Airway epithelial cell (primary cell): ENCODE measurements at places on chromosomes 1 and 21. TPM values are rescaled to one million over a fixed set of nuclear protein-coding genes. Genes with fewer than 3 reads are reported as not detected.

PKLR gene
- 0.28 TPM in 1 of 2 replicates, not detected in the other for total RNA-seq

PRDM15 gene
- 4.5 and 7.4 TPM in 2 replicates for total RNA-seq

FCRL2 gene
- total RNA-seq = not detected in 2 replicates

TESK2 gene
- 3.2 and 4.7 TPM in 2 replicates for total RNA-seq

RGS13 gene
- total RNA-seq = not detected in 2 replicates

ZMYND12 gene
- total RNA-seq = 0.09 and 0.99 TPM in 2 replicates

NIT1 gene
- total RNA-seq = 32.2 and 35.6 TPM in 2 replicates

PIK3CD gene
- 6.8 and 10.0 TPM in 2 replicates for total RNA-seq

GFI1 gene
- total RNA-seq = not detected in 2 replicates

SPRR1A gene
- total RNA-seq = 83.3 and 172 TPM in 2 replicates
